ENCODE measurements at places on chromosomes 5 and 9.

- no peak for DNase-seq
Observed at GRCh38 chr9:129590466-129590865, 30.4 kb downstream of the C9orf50 start.

DNA sequence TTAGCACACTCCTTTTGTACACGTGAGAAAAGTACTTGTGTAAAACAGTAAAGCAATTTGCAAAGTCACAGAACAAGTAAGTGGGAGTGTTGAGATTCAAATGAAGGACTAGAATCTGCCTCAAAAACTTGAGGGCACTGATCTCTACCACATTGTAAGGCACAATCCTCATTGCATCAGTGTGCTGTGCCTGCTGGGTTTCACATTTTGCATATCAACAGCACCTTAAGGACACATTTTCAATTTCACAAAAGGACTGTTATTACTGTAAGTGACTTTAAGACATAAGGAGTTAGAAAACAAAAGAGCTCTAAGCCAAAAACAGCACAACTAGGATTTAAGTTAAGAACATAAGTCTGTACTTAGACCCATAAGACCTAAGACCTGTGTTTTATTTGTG, 44.7 kb upstream of the HK3 start:
- DNase-seq, result peak; percentile 56

GRCh38 chr5:20128343-20128742, 140.3 kb upstream of the CDH18 start:
- no peak for DNase-seq

GRCh38 chr9:84374516-84374915, 34.0 kb upstream of the SLC28A3 start:
- no peak for DNase-seq

DNA sequence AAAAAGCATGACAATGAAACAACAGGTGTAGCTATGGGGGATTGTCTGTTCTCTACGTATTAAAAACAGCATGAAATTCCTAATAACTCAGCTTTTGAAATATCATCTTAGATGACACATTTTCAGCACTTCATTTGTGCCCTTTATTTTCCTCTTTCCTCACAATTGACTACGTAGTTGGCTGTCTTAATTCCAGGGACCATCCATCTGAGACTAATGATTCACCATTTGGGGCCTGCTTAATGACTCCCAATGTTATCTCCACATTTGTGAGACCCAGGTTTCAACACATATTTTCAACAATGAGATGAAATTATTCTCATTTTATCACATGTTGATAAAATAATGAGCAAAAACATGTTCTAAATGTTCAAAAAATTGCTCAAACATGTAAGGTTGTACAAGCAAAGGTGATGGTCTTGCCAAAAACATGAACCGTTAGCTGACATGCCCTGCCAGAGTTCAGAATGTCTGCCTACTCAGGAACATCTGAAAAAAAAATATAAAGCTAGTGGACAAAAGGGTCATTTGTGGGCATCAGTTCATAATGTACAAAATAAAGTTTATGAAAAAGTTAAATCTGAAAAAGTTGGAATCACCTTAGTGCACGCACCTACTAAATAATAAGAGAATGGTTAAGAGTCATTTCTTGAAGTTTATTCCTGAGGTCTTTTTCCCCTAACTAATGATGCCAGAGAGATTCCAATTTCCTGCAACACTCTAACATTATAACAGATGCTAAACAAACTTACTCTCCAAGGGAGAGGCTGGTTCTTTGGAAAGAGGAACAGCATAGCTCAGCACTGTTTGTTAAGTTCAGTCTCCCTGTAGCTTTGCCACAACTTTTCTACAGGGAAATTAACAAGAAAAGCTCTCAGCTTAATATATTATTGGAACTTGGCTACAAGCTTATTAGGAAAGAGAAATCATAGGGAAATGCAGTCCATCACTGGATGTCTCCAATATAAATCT, 275.5 kb downstream of the SPOCK1 start:
- DNase-seq, result no peak

- no peak for DNase-seq
Observed at GRCh38 chr9:37295796-37296195, 126.7 kb upstream of the GRHPR start.

GRCh38 chr5:180527659-180528058, 33.5 kb downstream of the CNOT6 start:
- no peak for DNase-seq

- no peak for DNase-seq
Observed at GRCh38 chr5:74209571-74209970, 431.0 kb downstream of the ENC1 start.

GRCh38 chr5:173881811-173882575, 6.2 kb upstream of the CPEB4 start:
- no peak for DNase-seq

- no peak for DNase-seq
Observed at GRCh38 chr5:125331987-125332598, 585.7 kb upstream of the ZNF608 start.

- peak; percentile 40 for DNase-seq
Observed at GRCh38 chr5:44911501-44911900, 102.8 kb downstream of the MRPS30 start.

GRCh38 chr5:98714710-98715288, 58.7 kb upstream of the RGMB start:
- DNase-seq, result no peak

- no peak for DNase-seq
Observed at GRCh38 chr5:120604884-120605283, 140.8 kb downstream of the PRR16 start.

GRCh38 chr5:154829589-154830218, 20.7 kb downstream of the FAXDC2 start:
- no peak for DNase-seq

GRCh38 chr5:150612405-150612804, 28.1 kb upstream of the SYNPO start:
- no peak for DNase-seq

- DNase-seq, result no peak
Observed at GRCh38 chr9:124415852-124416484, 726 bp upstream of the PSMB7 start.

DNA sequence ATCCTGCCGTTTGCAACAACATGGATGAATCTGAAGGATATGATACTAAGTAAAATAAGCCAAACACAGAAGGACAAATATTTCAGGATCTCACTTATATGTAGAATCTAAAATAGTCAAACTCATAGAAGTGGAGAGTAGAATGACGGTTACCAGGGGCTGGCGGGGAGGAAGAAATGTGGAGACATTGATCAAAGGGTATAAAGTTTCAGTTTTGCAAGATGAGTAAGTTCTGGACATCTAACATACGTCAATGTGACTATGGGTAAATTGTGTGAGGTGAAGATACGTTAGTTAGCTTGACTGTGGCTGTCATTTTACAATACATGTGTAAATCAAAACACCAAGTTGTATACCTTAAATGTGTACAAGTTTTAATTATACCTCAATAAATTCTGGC, 200.3 kb downstream of the SNX18 start:
- no peak for DNase-seq

DNA sequence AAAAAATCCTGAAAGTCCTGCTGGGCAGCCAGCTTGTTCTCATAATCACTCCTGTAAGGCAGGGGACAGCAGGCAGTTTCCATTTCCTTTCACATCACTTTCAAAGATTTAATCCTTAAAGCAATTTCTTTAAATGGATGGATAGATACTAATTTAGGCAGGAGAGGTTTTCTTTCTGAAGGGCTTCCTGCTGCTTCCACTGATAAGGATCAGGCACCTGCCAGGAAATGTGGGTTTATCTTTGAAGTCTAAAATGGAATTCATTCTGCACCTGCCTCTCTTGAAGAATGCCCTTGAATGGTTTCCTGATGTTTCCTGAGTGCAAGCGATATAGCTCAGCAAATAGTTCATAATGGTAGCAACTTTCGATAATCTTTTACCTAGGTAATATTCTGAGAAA, 64.5 kb downstream of the STARD4 start:
- DNase-seq, result no peak

DNA sequence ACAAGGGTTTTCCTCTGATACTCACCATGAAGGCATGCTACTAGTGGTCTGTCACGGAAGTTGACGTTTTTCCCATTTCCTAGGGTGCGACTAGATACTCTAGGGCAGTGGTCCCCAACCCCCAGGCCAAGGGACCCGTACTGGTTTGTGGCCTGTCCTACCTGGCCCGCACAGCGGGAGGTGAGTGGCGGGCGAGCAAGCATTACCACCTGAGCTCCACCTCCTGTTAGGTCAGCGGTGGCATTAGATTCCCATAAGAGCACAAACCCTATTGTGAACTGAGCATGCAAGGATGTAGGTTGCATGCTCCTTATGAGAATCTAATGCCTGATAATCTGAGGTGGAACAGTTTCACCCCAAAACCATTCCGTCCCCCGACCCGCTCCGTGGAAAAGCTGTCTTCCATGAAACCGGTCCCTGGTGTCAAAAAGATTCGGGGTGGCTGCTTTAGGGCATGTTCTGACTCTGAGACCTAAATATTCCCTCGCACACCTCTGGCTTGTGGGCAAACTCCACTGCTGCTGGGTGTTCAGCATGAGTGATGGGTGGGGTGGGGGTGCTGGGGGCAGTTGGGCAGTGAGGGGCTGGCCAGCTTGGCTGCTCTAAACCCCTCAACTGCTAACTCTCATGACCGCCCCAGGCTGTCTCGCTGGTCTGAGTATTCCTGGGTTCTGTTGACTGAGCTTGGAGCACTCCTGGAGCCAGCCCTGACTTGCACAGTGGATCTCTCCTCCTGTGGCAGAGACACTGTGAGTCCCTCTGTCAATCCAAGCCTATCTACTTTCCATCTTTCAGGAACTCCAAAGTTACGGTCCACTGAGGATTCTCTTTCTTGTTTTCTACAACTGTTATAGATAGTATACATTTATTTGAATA, 78.3 kb upstream of the NEK6 start:
- DNase-seq, result no peak

GRCh38 chr5:26662806-26663360, 375.5 kb downstream of the CDH9 start:
- no peak for DNase-seq

DNA sequence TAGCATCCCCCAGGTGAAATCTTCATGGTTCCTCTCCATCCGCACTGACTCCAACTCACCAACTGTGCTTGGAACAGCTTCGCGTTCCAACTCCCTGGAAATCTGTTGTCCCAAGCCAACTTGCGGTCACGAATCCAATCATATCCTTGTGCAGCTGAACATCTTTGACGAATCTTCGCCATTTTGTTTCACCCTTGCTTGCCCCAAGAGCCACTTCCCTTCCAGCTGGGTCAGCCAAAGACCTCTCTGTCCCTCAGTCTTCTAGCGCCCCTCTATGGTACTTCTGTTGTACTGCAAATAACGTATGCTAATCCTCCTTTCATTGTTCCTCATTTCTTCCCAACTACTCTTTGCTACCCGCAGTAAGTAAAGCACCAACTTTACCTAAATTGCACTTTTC, 61.0 kb upstream of the TARS1 start:
- peak; percentile 54 for DNase-seq

DNA sequence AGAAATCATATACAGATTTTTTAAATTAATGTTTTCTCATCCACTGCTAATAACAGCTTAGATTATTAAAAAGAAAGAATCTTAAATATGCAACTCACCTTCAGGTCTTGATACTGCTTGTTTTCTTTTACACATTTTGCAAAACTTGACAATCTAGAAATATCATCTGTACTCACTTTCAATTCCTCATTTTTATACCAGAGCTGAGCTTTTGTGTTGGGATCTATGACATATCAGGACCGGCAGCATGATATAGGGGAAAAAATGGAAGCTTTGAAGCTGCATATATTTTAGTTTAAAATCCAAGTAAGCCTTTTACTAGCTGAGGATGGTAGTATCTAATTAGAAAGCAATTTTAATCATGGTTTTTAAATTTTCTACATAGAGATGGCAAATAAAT, 75.7 kb upstream of the SMARCA2 start:
- no peak for DNase-seq

DNA sequence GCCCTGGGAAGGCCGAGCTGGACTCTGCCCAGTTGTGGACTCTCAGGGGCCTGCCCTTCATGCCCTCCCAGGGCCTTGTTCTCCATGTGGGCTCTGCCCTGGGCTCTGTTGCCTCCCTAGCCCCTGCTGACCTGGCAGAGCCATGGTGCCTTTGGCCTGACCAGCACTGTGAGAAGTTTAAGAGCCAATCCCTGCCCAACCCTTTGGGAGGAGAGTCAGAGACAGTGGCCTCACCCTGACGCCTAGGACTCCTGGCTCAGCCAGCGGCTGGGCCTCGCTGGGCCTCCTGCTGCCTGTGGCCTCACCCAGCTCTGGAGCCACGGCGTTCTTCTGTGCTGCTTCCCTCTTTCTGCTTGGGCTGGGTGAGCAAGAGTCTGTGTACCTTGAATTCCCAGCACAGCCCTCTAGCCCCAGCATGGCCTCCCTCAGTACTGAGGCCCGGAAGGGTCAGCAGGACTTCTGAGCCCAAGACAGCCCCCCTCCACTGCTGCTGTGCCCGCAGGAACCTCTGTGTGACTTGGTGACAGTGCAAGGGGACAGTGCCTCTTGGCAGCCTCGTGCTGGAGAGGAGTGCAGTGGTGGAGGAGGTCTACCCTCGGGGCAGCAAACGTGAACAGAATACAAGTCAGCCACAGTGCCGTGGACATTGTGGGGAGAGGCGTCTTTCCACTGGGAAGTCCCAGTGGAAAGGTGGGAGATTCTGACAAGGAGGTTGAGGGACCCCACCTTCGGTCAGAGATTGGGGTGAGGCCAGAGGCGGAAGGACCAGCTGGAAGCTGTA, 97.4 kb downstream of the CACNA1B start:
- no peak for DNase-seq

DNA sequence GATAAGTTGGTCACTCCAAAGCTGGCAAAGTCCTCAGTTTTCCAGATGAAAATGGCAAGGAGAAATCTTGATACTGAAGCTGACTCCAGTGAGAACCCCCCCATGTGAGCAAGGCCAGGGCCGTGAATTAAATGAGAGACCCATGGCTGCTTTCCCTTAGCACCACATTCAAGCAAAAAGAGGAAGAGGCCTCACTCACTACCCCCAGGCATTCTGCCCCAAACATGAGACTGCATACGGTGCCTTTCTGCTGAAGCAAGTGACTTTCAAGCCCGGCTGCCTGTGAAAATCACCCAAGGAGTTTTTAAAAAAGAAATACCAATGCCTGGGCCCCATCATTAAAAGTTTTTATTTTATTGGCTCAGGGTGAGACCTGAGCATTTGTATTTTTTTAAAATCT, 66.9 kb downstream of the TMEM252 start:
- no peak for DNase-seq

DNA sequence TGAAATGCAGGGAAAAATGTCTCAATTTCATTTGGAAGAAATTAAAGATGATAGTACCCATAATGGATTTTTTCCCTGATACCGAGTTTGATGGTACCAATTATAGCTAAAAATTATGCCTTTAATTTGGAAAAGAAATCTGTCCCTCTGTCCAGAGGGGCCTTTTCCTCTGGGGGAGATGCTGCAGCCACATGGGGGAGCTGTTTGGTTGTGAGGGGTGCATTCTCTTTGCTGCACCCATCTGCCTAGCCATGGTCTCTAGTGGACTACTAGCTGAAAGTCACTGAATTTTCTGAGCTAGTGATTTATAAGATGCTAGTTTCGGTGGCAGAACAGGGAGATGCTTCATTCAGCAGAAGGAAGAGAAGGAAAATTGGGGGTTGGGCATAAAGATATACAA, 9.6 kb downstream of the SEC61B start:
- no peak for DNase-seq

GRCh38 chr9:127855522-127855921, 1.1 kb upstream of the ENG start:
- no peak for DNase-seq

GRCh38 chr9:129889941-129890717, 54.9 kb downstream of the USP20 start:
- peak; percentile 61 for DNase-seq

GRCh38 chr5:126508962-126509279, 85.7 kb downstream of the GRAMD2B start:
- DNase-seq, result no peak

GRCh38 chr5:36877667-36878391, 1.3 kb downstream of the NIPBL start:
- no peak for DNase-seq

GRCh38 chr5:172274951-172275753, 8.4 kb downstream of the UBTD2 start:
- DNase-seq, result no peak
